ENCODE measurements at places on chromosomes 7 and 10.

DNA sequence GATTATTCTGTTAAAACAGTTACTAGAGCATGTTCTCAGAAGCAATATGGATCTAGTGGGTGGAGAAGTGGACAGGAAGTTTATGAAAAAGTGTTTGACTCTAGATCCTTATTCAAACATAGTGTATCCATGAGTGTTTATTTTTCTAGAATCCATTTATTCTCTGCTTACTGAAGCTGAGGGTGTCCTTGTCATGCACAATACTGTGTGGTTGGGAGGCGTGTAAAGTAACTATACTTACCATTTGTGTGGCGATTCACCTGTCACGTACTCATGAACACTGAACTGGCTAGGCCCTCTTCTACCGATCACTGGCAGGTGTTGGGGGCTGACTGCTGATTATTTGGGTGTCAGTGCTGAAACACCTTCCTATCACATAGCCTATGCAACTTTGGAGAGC lies 74.0 kb downstream of the POU6F2 start:
- no peak for DNase-seq

GRCh38 chr10:49518982-49519578 lies 19.8 kb downstream of the ERCC6 start:
- DNase-seq: no peak

DNA sequence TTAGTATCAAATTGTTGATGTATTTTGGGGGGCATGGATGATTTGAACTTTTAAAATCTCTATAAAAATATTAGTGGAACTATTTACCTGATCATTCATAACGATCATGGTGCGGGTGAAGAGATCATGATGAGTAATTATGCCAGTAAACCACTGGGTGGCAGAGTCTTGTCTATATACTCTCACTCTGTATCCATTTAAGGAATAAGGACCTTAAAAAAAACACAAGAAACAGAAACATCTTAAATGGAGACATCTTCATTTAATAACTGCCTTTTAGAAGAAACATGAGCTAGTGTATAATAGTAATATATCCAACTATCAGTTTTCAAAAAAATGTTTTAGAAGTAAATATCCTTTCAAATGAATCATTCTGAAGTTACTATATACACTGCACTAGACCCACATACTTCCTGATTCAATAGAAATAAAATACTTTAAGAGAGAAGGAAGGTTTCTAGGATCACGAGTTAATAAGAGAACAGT lies 84.0 kb downstream of the NRBF2 start:
- DNase-seq: no peak

- no peak for DNase-seq
Measured at GRCh38 chr10:117014835-117015234, 9.8 kb upstream of the SHTN1 start.

GRCh38 chr7:21706131-21706530 lies 163.3 kb downstream of the DNAH11 start:
- DNase-seq: no peak

DNA sequence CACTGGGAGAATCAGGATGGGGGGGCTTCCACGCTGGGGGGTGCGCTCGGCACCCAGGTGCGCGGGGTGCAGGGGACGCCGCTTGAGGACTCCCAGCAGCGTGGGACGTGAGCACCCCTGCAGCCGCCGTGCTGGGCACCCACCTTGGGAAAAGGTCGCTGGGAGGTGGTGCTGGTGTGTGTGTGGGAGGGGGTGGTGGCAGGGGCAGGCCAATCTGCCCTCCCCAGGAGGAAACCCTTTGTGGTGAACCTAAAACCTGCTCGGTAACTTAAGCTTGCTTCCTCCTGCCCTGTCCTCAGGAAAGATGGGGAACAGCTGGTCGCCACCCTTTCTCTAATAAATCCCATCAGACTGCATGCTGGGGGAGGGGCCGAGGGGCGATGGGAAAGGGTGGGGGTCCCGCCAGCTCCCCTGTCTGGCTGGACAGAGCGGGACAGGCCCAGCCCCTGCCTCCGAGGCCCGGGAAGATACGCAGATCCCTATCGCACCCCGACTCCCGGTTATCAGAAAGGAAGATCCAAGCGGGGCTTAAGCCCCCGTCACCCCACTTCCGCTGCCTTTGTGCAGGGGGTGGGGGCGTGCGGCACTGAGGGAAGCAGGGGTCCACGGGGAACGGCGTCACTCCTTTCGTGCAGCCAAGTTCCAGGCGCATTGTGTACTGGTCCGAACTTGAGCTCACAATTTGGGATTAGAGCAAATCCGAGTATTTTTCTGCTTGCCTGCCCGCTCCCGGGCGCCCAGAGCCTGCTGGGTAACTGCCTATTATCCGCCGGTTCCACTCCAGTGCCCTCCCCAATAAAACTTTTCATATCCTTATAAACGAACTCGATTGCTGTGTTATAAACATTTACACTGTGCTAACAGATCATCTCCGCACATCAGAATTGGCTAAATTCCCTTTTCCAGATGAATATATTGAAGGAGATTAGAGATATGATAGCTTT lies 64.6 kb downstream of the UNCX start:
- DNase-seq: no peak
